ENCODE measurements at places on chromosomes 5 and 9.

GRCh38 chr9:69585571-69585970, 86.6 kb downstream of the APBA1 start:
- DNase-seq = no peak

GRCh38 chr9:108039493-108039892, 549.9 kb upstream of the KLF4 start:
- no peak for DNase-seq

GRCh38 chr5:178995341-178995690, 196 bp upstream of the GRM6 start:
- DNase-seq = no peak

DNA sequence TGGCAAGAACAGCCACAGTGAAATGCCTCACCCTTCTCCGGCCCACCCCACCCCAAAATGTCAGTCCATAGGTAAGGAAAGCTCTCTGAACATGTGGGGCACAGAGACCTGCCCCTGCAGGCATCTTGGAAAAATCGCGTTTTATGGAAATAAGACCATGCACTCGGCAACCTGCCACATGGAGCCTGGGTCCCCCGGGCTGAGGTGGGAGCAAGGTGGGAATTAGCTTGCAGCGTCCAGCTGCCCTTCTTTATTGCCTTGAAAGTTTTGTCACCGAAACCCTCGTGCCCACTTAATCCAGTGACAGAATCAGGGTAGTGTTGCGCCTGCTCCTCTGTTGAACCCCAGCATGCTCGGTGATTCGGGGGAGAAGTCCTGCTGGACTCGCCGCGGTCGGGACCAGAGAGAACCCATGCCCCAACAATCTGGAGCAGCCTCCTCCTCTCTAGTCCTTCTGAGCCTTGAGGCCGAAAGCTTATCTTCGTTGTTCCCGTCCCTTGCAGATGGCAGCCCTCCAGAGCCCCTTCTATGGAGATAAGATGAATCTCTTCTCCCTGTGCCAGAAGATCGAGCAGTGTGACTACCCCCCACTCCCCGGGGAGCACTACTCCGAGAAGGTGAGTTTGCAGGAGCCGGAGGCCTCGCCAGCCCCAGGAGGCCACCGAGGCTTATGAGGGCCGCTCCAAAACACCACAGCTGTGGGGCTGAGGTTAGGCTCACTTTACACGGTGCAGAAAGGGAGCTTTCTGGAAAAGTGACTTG, 67.9 kb downstream of the PSMB7 start:
- DNase-seq = no peak

GRCh38 chr5:133967698-133968203, 674 bp downstream of the C5orf15 start:
- DNase-seq = no peak

DNA sequence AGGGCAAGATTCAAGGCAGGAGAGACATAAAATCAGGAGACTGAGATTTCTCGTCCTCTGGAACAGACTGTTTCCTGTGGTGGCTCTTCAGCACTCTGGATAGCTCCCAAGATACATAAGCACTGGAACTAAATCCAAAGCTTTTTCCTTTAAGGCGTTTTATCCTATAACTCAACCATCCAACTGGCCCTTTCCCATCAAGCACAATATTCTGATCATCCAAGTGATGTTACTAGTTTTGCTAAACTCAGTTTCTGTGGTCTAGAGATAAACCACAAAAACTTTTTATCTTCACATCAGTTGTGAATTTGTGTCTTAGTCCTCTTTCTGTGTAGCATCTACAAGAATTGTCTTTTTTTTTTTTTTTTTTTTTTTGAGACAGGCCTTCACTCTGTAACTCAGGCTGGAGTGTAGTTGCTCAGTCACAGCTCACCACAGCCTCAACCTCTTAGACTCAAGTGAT, 299.4 kb downstream of the COX7C start:
- DNase-seq = no peak

- no peak for DNase-seq
These were observed 192.4 kb downstream of the ACTL7B start for GRCh38 chr9:108663422-108663821.

- DNase-seq = no peak
These were observed 165.3 kb upstream of the GAS1 start for GRCh38 chr9:87112656-87113055.

- DNase-seq = no peak
These were observed 54.1 kb downstream of the GNG10 start for GRCh38 chr9:111715471-111715870.

DNA sequence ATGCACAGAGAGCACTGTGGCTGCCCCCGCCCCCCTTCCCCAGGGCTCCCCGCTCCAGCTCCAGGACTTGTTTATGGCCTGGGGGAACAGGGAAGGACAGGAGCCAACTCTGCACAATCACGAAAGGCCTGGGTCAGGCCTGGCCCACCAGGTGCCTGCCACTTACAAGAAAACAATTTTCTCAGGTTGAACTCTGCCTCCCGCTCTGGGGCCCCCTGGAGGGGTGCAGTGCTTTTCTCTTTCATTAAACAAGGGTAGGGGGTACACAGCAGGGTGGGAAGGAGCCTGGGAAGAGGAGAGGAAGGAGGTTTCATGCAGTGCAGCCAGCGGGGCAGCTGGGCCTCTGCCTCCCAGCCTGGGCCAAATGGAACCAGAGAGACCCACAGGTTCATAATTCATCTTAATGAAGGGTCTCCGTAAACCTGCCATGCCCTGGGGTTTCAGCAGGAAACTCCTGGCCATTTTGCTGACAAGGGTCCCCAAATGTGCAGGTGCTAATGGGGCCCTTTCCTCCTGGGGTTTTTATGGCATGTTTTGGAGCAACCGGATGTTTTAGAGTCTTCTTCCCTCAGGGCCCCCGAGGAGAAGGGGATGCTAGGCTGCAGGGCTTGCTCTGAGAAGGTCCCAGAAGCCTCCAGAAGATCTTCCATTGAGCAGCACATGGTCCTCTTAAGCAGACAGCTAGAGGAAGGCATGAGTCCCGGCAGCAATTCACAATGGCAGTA, 219.8 kb downstream of the SLIT3 start:
- DNase-seq = no peak

GRCh38 chr9:135664266-135664665, 1.2 kb downstream of the LCN9 start:
- DNase-seq = no peak

GRCh38 chr9:132160802-132161742, 786 bp upstream of the NTNG2 start:
- no peak for DNase-seq

DNA sequence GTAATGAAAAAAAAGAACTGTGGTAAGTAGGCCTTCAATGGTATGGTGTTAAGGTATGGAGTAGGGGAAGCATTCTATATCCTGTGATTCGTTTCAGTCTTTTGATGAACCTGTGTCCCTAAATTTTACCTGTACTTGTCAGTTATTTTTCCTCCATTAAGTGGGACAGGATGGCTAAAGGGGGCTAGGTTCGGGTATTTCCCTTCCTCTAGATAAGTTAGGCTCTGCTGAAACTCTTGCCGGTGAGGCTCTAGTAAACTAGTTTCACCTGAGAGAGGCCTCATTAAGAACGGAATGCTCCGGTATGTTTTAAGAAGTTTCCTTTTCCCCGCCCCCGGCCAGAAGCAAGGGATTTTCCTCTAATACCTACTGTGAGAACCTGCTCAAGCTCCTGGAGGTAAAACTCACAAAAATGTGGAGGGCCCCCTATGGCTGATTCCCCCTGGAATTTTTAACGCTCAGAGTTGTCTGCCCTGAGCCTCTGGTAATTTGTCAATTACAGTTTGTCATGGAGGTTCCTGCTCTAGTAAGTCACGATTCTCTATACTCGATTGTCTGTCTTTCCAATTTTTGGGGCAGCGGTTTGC, 87.7 kb downstream of the MACIR start:
- no peak for DNase-seq

DNA sequence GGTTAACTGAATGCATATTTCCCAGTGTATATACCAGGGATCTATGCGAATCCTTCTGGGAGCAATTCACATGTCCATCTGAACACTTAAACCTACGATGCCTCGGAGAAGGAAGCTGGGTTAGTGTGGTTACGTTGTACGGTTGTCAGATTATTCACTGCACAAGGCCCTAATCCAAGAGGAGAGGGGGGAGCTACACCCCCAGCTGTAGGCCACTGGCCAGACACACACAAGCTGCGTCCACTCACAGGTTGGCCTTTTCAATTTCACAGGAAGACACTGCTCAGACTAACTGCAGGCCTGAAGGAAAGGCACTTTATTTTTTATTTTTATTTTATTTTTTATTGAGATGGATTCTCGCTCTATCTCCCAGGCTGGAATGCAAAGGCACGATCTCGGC, 184.5 kb upstream of the GNA14 start:
- no peak for DNase-seq

All from NCI-H2029 (cell line).